ENCODE measurements at places on chromosomes 6 and 20.

DNA sequence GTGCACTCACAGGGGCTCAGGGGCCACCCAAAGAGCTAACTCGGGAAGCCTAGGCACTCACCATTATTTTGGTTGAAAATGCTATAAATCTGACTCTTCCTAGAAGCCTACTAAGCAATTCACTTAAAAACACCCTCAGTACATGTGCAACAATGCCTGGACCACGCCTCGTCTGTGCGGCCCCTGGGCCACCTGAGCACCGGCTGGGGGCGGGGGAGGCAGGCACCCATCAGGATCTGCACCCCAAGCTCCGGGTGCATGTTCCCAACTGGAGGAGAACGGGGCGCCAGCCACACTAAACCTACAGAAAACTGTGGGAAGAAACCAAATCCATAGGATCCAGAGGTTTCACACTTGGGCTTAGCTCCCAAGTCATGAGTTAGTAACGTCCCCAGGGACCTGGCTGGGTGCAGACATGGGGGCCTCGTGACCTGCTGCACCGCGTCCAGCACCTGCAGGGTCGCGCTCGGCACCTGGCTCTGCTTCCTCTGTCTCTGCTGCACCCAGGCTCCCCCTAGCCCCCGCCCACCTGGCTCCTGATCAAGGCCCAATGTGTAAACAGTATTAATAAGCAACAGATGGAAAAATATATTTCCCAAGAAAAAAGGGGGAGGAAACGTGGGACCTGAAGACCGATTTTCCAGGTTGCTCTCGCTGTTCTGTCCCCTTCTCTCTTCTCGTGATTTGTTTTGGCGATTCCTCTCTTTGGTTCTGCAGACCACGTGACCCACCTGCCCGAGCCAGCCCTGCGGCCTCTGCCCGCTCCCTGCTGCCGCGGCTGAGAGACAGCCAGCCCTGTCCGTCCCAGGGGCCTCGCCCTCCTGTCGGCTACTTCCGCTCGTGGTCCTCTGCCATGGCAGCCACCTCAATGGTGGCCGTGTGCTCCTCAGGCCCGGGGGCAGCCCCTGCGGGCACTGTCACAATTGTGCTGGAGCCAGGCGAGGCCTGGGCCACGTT is 15.5 kb upstream of the HELZ2 start:
- no peak for DNase-seq

- DNase-seq: no peak
Measured at GRCh38 chr20:32965115-32965514, 39.1 kb downstream of the SUN5 start.

GRCh38 chr6:3261921-3262320 is 3.2 kb downstream of the PSMG4 start:
- no peak for DNase-seq

GRCh38 chr6:35662999-35663398 is 25.7 kb downstream of the FKBP5 start:
- DNase-seq: no peak

DNA sequence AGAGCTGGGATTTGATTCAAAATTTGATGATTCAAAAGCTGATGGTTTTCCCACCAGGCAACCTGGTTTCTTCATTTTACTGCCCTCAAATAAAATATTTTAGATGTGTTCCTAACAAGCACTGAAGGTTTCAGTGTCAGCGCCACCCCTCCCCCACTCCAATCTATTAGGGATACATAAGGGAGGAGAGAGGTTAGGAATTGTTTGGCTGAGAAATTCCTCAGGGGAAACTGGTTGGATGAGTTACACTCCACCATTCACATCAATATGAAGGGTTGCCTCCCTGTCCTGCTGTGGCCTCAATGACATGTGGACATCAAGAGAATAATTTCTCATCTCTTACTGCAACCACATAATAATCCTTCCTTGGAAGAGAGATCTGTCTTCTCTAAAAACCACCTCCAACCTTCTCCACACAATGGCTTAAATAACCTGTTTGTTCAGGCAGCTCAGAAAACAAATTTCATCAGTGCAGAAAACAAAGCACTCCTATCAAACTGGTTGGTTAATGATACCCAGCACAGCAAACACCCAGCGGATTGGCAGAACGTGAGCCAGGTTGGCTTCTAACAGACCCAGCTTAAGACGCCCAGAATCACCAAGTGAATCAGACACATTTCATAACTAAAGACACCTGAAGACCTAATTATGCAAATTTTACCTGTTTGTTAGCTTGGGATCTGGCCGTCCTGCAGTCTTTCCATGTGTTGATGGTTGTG is 136.0 kb upstream of the SGK1 start:
- no peak for DNase-seq

DNA sequence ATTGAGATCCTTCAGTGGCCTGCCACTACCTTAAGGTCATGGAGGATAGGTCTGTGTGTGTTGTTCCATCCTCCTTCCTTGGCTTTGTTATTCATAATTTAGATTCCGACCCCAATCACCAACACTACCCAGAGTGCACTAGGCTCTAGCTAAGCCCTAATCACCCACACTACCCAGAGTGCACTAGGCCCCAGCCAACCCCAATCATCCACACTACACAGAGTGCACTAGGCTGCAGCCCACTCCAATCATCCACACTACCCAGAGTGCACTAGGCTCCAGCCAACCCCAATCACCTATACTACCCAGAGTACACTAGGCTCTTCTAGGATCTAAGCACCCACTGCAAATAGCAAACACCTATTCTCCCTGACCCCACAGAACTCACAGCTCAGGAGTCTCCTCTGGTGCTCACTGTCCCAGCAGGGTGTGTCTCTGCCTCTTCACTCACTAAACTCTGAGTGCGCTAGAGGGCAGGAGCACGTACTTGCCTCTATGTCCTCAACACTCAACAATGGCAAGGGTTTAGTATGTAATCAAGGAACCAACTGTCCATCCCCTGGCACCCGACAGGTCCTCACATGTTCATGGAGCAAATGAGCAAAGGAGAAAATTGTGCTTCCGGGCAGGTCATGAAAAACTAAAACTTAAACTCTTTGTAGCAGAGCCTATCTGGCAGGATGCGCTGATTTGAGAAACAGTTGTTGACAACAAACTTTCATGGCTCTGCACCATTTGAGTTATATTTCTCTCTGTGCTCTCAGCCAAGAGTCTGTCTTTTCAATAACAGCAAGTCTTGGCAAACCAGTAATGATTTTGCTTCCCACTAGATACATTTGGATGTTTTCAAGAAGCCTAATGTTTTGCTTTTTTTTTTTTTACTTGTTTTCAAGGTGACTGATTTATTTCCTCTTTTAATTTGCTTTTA is 54.3 kb downstream of the SLC22A23 start:
- DNase-seq: no peak

DNA sequence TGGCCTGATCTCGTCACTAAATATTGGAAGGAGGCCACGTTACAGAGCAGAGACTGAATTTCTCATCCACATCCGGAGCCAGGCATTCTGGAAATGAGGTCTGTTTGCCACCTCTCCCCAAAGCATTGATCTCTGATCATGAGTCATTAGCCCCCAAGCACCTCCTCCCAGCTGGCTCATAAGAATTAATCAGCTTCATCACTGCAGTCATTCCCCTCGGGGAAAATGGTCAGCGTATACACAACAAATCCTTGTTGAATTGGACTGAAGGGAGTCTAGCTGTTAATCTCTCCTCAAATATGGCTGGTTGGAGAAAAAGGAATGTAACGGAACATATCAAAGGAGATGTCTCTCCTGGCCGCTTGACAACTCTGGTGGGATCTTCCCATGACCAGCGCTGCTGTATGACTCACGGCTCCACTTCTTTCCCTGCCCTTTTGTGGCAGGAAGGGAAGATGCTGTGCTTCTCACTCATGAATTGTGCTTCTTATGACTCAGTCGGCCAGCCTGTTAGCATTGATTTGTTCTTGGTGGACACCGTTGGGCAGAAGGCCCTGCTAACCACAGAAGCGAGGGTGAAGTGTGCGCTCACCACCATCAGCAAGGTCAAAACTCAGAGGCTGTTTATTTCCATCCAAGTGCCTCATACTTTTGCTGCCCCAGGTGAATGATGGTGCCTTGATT is 76.7 kb downstream of the RNF182 start:
- no peak for DNase-seq

- DNase-seq: no peak
Measured at GRCh38 chr6:12545619-12546409, 170.8 kb upstream of the PHACTR1 start.

GRCh38 chr6:142155091-142155490 is 8.0 kb downstream of the VTA1 start:
- DNase-seq: no peak

GRCh38 chr20:20237093-20237959 is 130.6 kb upstream of the INSM1 start:
- no peak for DNase-seq

DNA sequence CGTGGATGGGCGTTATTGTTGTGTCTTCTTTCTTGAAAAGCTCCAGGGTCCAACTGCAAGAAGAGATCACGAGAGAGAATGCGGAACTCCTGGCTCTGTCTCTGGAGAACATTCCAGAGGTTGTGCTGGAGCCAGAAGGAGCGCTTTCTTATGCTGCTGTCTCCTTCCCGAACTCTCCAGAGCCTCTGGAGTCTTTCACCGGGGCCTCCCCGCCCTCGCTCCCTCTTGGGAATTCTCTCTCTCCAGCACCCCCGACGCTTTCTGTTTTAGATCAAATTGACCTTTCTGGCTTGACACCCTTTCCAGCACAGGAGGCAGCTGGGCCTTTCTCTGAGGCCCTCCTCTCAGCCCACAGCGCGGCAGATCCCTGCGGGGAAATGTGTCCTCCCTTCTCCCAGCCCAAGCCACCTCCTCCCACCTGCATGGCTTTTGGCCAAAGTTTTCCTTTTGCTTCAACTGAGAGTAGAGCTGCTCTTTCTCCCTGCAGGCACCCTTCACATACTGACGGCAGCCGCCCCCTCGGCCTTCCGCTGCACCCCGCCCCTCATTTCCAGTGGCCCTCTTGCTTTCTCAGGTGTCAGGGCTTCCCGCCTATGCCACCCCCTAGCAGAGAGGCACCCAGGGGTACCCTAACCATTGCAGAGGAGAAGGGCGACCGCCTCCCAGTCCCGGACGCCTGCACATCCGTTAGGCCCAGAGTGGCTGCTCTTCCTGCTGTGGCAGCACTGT is 6.6 kb upstream of the CCR6 start:
- no peak for DNase-seq

DNA sequence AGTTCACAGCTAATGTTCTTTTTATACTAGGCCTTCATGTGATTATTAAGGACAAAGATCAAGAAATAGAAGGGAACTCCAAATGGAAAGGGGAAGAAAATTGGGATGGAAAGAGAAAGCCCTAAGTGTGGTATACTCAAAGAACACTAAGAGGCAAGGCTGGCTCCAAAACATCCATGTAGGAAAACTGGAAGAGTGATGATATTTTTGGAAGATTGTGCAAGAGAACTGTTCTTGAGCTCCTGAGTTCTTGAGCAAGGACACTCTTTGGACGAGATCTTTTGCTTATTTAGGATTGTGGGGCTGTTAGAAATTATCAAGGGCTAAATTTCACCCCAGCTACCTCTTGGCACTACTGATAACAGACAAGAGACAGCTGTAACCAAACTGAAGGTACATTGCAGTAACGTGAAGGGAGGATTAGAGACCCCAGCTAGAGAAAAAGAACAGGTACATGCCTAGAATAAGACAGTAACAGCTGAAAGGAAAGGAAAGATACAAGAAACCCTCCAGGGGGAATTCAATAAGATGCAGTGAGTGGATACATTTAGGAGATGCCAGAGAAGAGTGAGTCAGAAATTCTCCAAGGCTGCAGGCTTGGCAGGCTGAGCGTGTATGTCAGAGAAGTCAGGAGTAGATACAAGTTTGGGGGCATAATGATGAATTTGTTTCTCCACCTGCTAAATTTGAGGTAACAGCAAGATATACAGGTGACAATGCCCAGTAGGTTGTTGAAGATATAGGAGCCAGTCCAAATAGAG is 69.7 kb downstream of the CBLN4 start:
- no peak for DNase-seq

- DNase-seq: no peak
Measured at GRCh38 chr20:17708675-17709360, 9.1 kb downstream of the BANF2 start.

GRCh38 chr6:10901770-10902169 is 14.9 kb downstream of the SYCP2L start:
- peak; percentile 77 for DNase-seq

- no peak for DNase-seq
Measured at GRCh38 chr6:131949620-131949908, 1.6 kb downstream of the CCN2 start.

DNA sequence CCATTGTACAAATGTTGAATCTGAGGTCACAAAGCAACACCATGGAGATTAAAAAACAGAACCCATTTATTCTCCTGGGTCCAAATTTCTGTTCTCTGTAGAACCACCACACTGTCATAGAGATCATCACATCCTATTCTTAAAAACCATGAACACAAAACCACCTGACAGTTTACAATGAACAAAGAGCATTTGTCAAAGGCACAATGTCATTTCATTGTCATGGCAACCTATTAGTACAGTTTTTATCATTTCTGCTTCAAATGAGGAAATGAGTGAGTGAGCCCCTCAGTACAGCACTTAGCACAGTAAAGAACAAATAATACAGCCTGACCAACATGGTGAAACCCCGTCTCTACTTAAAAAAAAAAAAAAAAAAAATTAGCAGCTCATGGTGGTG is 23.1 kb upstream of the LAMP5 start:
- DNase-seq: no peak

- peak; percentile 8 for DNase-seq
Measured at GRCh38 chr20:991850-992249, 10.3 kb downstream of the RSPO4 start.

- DNase-seq: no peak
Measured at GRCh38 chr20:19605786-19606485, 152.1 kb upstream of the RIN2 start.

GRCh38 chr6:53410508-53411258 is 61.9 kb upstream of the ELOVL5 start:
- peak; percentile 66 for DNase-seq

DNA sequence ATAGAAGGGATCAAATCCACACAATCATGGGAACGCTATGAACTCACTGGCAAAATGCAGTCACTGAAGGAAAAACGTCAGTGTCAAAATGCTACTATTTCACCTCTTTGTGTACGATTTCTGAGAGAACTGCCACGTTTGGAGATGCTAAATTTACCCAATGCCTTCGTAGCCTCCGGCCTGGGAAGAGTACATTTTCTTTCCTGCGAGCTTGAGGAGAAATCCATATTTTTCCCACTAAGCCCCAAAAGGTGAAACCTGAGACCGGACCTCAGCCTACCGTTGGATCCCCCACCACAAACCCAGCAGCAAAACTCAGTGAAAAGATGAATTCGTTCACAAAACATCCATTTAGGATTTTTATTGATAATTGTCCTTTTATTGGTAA is 131.7 kb downstream of the GPX5 start:
- DNase-seq: no peak

DNA sequence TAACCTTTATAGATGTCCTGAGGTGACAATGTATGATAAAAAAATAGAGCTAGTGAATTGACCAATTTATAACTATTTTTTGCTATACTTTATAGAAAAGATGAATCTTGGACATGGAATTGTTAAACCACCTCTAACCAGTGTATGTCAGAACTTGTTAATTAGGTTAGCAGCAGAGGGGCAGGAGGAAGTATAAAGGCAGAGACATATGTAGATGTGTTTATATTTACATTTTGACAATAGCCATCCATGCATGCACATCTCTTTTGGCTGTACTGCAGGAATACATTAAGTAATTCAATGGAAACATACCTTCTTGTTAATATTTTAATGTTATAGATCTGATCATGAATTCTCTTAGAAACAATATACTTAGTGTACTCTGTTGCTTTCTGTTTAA is 254.6 kb upstream of the NT5E start:
- DNase-seq: no peak

All from HL-60 (cell line).